ENCODE measurements at places on chromosomes 1 and 21.

DNA sequence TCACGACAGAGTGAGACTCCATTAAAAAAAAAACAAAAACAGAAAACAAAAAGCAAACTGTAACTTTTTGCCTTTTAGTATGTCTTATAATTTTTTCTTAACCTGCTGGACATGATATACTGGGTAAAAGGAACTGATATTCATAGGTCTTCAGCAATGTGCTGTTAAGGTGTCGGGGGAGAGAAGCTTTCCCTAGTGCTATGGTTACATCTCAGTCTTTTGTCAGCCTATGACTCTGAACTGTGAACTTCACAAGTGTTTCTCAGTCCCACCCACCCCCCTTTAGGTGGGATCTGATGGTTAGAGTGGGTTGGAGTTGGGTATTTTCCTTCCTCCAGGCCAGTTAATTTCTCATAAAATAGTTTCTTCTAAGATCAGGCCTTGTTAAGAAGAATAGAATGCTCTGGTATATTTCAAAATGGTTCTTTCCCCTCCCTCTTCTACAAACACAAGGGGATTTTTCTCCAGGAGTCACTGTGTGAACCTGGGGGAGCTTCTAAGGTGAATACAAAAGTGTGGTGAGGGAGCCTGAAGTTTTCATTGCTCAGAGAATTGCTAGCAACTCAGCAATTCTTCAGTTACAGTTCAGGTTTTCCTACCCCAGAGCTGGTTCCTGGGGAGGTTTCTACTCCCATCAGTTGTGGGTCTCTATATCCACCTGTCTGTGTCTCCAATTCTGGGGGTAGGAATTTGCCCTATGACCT is 16.1 kb upstream of the EDARADD start:
- DNase-seq, result no peak

DNA sequence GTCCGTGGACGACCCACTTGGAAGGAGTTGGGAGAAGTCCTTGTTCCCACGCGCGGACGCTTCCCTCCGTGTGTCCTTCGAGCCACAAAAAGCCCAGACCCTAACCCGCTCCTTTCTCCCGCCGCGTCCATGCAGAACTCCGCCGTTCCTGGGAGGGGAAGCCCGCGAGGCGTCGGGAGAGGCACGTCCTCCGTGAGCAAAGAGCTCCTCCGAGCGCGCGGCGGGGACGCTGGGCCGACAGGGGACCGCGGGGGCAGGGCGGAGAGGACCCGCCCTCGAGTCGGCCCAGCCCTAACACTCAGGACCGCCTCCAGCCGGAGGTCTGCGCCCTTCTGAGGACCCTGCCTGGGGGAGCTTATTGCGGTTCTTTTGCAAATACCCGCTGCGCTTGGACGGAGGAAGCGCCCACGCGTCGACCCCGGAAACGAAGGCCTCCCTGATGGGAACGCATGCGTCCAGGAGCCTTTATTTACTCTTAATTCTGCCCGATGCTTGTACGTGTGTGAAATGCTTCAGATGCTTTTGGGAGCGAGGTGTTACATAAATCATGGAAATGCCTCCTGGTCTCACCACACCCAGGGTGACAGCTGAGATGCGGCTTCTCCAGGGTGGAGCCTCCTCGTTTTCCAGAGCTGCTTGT is 32.4 kb downstream of the PRMT2 start:
- no peak for DNase-seq

GRCh38 chr21:45506836-45507522 is 35.3 kb downstream of the SLC19A1 start:
- DNase-seq, result no peak

- no peak for DNase-seq
Measured at GRCh38 chr1:16162163-16162822, 6.4 kb upstream of the EPHA2 start.

DNA sequence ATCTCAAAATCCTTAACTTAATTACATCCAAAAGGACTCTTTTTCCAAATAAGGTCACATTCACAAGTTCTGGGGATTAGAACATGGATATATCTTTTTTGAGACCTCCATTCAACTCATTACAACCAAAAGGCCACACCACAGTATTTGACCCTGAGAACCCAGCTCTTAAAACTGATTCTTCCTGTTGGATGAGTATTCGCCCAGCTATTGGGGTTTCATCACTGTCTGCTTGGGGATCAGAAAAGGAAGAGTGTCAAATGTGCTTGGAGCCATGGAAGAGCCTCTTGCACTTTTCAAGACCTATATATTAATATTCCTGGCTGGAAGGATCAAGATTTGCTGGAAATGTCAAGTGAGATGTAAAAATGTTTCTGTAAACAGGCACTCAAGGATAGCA is 5.4 kb upstream of the TINAGL1 start:
- peak; percentile 53 for DNase-seq

DNA sequence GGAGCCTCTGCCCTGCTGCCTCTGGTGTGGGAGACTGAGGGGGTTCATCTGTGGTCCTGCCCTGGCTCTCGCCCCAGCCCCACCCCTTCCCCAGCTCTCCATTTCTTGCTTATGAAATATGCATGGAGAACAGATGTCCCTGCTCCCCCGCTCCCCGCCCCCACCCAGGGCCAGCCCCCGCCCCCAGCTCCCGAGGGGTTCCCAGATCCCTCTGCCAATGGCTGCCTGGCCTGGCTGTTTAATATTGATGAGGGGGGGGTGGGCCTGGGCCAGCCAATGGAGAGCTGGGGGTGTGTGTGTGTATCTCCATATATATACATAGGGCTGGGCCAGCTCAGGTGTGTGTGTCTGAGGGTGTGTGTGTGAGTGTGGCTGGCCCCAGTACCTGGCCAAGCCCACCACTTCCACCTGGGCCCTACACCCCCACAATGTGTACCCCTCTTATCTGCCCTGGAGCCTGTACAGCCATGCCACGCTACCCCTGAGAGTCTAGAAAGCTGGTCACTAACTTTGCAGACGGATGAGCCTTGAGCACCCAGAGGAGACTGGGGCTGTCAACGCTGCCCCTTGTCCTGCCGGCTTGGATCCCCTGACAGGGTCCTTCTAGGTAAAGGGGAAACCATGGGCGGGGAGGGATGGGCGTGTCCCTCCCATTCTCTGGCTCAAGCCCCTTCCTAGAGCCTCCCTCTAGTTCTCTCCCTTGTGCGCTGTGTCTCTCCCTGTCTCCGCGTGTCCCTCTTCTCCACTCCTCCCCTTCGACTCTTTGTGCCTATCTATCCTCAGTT is at the start of gene NHLH1:
TSS of gene NHLH1 (plus strand) at position 341 of the 785 bp plus-strand sequence. CDS start 3,661 bp downstream, outside the sequence.
- DNase-seq, result no peak

- DNase-seq, result no peak
Measured at GRCh38 chr21:28068455-28069358, 924.0 kb downstream of the LTN1 start.

GRCh38 chr1:165543532-165544438 is at the start of gene LRRC52:
TSS of gene LRRC52 (plus strand) at chr1:165544000. CDS start at chr1:165544297, 297 bp downstream.
- no peak for DNase-seq

- peak; percentile 30 for DNase-seq
Measured at GRCh38 chr21:41142051-41142795, 25.7 kb upstream of the BACE2 start.

GRCh38 chr1:154573168-154573510 is 5.6 kb downstream of the CHRNB2 start:
- DNase-seq, result no peak

- no peak for DNase-seq
Measured at GRCh38 chr21:36291509-36291908, 28.5 kb upstream of the MORC3 start.

DNA sequence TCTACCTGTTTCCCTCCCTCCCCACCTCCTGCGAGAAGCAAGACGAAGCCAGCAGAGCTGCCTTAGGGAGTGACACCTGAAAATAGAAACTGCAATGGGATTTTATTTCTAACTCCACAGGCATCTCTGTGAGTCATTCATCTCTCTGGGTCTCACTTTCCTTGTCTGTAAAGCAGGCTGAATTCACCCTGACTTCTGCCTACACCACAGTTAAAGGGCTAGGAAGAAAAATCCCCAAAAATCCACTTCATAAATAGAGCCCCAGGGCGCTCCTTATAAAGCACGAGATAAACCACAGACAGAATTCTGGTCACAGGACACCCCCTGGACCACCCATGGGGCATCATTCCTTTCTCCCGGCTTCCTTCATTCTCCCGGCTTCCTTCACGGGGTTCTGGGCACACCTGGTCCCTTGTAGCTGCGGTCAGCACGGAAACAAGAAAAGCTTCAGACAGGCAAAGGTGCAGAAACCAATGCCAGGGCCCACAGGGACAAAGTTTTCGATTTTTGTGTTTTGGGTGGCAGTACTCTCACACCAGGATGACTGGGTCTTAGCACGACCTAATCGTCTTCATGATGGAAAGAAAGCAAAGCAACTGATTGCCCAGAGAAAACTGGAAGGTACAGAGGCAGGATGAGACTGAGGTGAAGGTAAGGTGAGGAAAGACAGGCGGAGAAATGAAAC is 2.8 kb upstream of the H6PD start:
- peak; percentile 57 for DNase-seq

GRCh38 chr1:101992821-101993575 is 3.7 kb downstream of the OLFM3 start:
- DNase-seq, result no peak

DNA sequence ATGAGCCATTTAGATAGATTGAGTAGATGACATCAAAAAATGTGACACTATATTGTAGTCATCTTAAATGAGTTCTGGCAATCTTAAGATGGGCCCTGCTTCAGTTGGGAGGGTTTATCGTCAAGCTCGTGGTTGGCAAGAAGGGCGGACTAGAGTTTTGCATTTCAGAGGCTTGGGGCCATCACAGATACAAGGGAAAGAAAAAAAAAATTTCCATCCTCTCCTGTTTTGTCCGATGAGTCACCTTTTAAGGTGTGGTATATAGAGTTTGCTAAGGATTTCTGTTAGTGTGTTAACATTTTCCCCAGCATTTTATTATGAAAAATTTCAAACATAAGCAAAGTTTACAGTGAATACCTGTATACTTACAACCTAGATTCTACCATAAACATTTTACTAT is 31.8 kb upstream of the KCNQ4 start:
- DNase-seq, result no peak

- DNase-seq, result no peak
Measured at GRCh38 chr1:96233422-96233821, 488.2 kb upstream of the PTBP2 start.
